AG04449 (cell line): ENCODE measurements at places on chromosomes 1 and 21.

DNA sequence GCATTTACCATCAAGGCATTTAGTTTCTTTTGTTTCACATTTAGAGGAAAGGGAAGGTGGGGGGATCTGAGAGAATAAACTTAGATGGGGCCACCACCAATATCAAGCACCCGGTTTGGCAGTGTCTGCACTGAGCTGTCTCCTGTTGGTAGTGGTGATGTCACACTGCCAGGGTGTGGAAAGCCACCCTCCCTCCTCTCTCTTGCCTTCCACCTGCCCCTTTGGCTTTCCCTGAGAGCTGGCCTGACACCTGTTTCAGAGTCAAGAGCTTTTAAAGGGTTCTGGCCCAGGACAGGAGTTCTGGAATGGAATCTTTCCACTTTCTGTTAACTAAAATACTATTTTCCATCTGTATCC is 13.4 kb downstream of the ATF3 start:
- DNase-seq = no peak

DNA sequence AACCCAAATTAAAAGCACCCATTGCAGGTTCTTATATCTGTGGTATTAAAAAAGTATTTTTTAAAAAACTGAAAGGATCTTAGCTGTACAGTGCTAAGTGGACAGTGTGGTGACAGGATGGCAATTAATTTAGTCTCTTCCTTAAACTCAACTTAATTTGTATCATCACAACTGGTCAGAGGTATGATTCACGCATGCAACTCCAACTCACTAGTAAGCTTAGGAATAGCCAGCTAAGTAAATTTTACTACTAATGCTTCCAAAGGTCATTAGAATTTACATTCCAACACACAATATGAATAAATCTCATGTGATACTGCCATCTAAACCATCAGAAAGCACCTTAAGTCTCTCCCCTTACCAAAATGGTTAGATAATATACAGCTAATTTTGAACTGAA is 35.4 kb downstream of the ENAH start:
- DNase-seq = no peak

- no peak for DNase-seq
Measured at GRCh38 chr1:3564921-3565831, 46.1 kb downstream of the MEGF6 start.

DNA sequence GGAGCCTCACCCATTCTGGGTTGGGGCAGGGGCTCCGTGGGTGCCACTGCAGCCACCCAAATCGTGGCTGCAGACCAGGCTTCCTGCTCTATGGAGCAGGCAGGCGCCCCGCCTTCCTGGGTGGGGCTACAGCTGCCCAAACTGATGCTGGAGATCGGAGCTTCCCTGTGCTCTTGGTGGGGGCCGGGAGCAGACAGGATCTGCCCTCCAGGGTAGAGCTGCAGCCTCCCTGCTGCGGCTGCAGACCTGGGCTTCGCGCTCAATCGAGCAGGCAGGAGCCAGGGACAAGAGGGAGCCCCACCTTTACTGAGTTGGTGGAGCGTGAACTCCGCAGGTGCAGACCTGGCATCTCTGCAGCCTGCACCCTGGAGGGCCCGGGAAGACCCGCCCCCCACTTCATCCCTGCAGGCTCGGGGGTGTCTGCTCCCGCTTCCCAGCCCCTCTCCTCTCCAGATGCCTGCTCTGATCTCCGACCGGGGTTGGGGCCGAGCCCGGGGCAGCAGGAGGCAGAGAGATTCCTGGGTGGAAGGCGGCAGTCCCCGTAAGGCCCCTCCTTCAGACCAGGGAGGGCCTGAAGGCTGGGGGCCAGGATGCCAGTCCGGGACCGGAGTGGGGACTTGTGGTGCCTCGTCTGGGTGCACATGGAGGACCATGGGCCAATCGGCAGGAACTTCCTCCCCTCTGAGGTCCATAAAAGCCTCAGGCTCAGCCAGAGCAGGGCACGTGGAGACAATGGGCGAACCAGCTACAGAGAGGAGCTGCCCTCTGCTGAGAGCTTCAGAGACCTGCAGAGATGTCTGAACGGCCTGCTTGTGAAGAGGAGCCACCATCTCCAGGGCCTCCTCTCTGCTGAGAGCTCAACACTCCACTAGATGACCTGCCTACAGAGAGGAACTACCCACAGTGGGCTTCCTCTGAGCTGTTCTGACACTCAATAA is 359.3 kb downstream of the SMYD3 start:
- DNase-seq = no peak

DNA sequence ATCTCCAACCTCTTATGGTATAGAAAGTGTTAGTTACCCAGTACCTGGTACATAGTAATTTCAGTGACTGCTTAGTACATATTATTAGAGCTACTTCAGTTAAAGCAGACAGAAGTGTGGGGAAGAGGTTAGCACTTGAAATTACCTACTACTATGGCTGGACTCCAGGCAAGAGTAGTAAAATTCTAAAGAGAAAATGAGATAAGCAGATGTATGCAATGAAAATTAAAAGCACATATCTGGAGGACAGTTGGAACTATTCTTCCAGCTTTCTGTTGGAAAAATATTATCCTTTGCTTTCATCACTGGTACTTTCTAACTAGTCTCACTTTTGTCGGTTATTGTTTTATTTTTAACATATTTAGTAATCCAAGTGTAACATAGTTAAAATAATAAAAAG is 23.7 kb downstream of the DHX9 start:
- DNase-seq = no peak
